ENCODE measurements at places on chromosomes 1 and 21.

DNA sequence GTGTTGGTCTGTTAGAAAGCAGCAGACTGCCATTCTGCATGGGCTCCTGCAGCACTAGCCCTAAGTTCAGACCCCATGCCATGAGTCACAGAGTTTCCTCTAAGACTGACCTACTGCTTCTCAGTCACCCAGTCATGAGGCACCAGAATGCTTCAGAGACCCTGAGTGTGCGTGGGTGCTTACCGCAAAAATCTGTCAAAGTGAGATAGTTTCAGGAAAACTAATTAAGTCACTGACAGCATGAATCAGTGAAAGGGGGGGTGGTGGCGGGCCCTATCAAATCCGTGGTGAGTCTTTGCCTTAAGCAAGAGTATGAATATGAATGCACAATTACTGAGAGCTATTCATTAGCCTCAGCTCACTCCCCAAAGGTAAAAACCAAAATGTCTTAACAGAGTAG, 98.1 kb downstream of the KCTD3 start:
- H3K27ac ChIP-seq: no peak overlapping the region
- DNase-seq: no peak
- no peaks in the 10 kb centered on the region for H3K36me3 ChIP-seq
- peaks cover 9% of the 10 kb centered on the region for H3K4me1 ChIP-seq
- no peak overlapping the region for H3K4me3 ChIP-seq
- H3K27me3 ChIP-seq: no peaks in the 10 kb centered on the region

DNA sequence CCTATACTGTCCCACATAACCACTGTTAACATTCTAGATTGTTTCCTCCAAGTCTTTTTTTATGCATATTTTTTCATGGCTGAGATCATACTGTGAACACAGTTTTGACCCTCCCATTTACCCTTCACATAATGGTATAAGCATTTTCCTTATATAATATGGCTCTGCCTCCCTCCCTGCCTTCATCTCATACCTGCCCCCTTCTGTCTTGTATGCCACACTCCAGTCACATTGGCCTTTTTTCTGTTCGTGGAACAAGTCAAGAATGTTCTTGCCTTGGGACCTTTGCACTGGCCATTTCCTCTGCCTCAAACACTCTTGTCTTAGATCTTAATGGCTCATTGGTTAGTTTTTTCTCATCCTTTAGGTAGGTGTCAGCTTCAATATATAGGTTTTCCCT, 24.3 kb upstream of the ELAVL4 start:
- H3K27ac ChIP-seq: no peak overlapping the region
- no peaks in the 10 kb centered on the region for H3K27me3 ChIP-seq
- no peaks in the 10 kb centered on the region for H3K4me1 ChIP-seq

DNA sequence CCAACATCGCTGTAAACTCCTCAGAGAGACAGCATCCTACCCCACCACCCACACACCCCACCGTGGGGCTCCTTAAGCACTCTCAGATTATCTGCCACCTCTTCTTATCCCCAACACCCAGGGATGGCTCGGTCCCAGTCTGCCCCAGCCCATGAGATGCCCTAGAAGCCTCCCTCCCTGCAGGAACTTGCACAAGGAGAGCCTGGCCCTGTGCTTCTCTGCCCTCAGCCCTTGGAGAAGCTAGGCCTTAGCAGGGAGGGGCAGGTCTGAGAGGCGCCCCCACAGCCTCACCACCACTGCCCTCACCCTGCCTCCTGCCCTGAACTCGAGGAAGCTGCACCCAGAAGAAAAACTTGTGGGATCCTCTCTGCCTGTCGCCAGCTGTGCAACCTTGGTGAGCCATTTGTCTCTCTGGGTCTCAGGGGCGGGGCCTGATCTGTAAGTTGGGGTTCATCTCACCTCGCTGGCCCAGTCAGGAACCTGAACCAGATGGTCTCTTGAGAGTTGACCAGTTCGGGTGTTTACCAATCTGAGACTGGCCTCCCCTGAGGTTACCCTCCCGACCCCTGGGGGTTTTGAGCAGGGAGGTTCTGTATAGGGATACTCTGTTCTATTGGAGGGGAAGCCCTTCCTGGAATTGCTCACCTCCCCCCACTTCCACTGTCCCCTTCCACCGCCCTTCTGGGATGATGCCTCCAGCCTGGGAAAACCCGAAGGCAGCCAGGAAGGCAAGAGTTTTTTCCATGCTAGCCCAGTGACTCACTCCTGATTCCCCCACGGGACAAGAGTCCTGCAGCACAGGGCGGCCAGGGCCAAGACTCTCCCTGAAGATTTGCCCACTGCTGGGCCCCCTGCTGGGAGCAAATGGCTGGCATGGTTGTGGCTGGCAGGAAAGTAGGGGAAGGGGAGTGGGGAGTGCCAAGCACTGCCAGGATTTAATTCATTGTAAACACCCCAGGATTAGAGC, at the start of gene S100A3:
Gene S100A3 (minus strand): TSS at position 537 of the 967 bp plus-strand sequence. CDS start 773 bp downstream, outside the sequence.
- no peaks in the 10 kb centered on the region for H3K36me3 ChIP-seq
- DNase-seq: no peak
- peak within 1 kb of the TSS; percentile 38 for H3K4me3 ChIP-seq
- H3K4me1 ChIP-seq: peaks cover 64% of the 10 kb centered on the region
- H3K27ac ChIP-seq: peak within 1 kb of the TSS; percentile 75

GRCh38 chr1:5913078-5913845, 79.0 kb downstream of the NPHP4 start:
- peaks cover 29% of the 10 kb centered on the region for H3K4me1 ChIP-seq
- no peak overlapping the region for H3K4me3 ChIP-seq
- no peak for DNase-seq
- H3K27ac ChIP-seq: peak overlapping the region; percentile 60
- no peaks in the 10 kb centered on the region for H3K36me3 ChIP-seq

DNA sequence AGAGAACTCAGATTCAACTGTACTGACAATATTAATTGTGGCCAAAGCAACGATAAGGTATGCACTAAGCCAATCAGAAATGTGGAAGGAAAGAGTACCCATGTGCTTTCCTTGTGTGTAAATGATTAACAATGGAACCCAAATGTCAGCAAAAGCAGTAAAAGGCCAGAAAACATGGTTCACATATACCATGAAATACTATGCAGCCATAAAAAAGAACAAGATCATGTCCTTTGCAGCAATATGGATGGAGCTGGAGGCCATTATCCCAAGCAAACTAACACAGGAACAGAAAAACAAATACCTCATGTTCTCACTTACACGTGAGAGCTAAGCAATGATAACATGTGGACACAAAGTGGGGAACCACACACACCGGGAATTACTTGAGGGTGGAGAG, 78.5 kb downstream of the SUSD4 start:
- DNase-seq: no peak
- no peaks in the 10 kb centered on the region for H3K36me3 ChIP-seq
- H3K4me1 ChIP-seq: no peaks in the 10 kb centered on the region
